ENCODE measurements at places on chromosomes 2 and 18.
A peak's percentile ranks its signal among the peaks of the same experiment; 100 is the strongest.

DNA sequence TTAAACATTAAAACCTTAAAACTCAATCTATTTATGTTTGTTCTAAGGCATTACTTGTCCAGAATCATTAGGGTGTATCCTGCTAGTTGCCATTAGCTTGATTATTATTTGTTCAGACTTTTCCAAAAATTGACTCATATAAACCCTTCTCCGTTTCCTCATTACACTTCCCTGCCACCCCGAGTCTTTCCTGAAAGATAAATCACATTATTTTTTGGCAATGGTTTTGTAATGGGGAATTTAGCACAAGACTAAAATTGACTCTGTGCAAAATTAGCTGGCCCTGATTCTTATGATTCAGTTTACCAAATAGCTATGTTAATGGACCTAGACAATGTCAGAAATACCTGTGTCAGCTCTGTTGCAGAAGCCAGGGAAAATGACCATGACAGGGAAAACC lies 112.2 kb upstream of the NT5C1B start:
- no peak for DNase-seq

GRCh38 chr2:142694282-142694681 lies 183.2 kb upstream of the KYNU start:
- DNase-seq, result no peak

GRCh38 chr18:29034113-29034856 lies 857.4 kb upstream of the CDH2 start:
- DNase-seq, result no peak

- DNase-seq, result no peak
Observed at GRCh38 chr2:223090540-223091235, 38.7 kb downstream of the KCNE4 start.

GRCh38 chr2:174342686-174343342 lies 8.1 kb downstream of the SP9 start:
- peak; percentile 53 for DNase-seq

GRCh38 chr2:121804997-121805765 lies 49.7 kb downstream of the TSN start:
- DNase-seq, result no peak

DNA sequence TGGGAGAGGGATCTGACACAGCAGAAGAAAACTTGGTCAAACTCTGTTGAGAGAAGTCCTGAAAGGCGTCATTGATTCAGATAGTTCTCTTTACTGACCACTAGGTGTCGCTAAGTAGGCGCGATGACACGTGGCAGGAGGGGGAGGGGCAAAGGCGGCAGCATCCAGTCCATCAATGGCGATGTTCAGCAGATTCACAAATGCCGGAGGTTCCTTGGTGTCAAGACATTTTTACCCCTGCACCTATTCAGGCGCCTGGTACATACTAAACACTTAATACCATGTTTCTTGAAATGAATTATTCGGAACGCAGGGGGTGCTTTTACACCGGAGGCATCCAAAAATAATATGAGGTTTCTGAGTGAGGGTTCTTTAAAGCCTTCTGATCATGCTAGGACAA lies 3.0 kb upstream of the PLEK start:
- DNase-seq, result peak; percentile 48

GRCh38 chr2:178193823-178194599 lies at the start of gene OSBPL6:
Gene OSBPL6 (plus strand): TSS chr2:178194512. CDS start chr2:178306185, 111,673 bp downstream.
- DNase-seq, result peak; percentile 82

GRCh38 chr2:86623043-86623493 lies 597 bp downstream of the RNF103 start:
- peak; percentile 36 for DNase-seq

GRCh38 chr2:75580156-75580555 lies 19.4 kb upstream of the EVA1A start:
- DNase-seq, result no peak

GRCh38 chr18:56873441-56874140 lies 222.4 kb downstream of the WDR7 start:
- DNase-seq, result no peak

DNA sequence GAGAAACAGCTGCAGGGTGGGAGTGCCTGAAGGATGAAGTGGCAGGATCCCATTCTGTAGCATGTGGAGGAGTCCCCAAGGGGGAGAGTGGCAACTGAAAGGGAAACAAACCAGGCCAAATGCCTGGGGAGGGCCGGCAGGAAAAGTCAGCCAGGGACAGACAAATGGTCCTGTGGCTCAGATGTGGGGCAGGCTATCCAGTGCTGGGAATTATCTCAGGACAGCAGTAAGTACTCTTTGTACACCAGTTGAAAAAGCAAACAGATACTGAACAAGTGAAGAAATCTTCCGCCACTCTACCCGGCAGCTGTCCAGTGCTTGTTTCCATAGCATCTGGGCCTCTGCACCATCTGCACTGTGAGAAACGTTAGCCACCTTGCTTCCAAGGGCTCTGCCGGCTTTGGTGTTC lies 408.9 kb downstream of the LRATD1 start:
- DNase-seq, result no peak

DNA sequence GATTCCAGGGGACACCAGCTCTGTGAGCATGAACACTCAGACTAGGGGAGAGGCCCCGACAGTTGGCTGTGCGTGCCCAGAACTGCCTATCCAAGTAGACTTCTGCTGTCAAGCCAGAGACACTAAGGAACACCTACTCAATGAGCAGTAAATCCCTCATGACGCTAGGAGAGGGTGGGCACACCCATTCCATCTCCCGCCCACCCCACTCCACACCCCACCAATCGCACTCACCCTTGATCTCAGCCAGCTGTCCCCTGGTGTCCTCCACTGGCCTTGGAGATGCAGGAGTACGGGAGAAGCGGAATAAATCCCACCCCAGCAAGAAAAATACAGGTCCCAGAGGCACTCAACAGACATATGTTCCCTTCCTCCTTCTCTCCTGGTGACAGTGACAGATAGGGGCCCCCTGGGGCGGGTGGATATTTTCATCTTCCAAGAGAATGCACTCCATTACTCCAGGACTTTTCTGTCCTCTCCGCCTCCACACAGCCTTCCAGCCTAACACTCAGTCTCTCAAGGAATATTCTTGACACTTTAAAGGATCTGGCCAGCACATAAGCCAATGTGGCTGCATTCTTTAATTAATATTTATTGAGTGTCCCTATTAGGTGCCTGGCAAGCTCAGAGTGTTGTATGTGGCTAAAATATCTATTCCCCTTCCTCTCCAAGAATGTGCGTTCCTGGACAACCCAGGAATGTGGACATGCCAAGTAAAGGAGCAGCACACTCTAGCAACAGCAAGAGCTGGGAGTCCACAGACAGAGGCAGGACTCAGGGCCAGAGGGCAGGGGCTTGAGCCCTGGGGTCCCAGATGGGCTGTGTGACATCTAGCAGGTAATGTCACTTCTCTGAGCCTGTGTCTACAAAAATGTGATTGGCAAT lies 13.1 kb upstream of the SMAD7 start:
- DNase-seq, result no peak

- DNase-seq, result no peak
Observed at GRCh38 chr18:11885278-11885947, 22.7 kb downstream of the MPPE1 start.

- no peak for DNase-seq
Observed at GRCh38 chr2:136208682-136209420, 90.9 kb upstream of the CXCR4 start.

DNA sequence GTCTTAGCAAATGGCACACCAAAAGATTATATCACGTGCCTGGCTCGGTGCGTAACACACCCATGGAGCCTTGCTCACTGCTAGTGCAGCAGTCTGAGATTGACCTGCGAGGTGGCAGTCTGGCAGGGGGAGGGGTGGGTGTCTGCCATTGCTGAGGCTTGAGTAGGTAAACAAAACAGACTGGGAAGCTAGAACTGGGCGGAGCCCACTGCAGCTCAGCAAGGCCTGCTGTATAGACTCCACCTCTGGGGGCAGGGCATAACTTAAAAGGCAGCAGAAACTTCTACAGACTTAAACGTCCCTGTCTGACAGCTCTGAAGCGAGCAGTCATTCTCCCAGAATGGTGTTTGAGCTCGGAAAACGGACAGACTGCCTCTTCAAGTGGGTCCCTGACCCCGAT lies 55.9 kb upstream of the FSHR start:
- DNase-seq, result no peak

GRCh38 chr2:27320958-27321543 lies 1.8 kb downstream of the MPV17 start:
- no peak for DNase-seq

DNA sequence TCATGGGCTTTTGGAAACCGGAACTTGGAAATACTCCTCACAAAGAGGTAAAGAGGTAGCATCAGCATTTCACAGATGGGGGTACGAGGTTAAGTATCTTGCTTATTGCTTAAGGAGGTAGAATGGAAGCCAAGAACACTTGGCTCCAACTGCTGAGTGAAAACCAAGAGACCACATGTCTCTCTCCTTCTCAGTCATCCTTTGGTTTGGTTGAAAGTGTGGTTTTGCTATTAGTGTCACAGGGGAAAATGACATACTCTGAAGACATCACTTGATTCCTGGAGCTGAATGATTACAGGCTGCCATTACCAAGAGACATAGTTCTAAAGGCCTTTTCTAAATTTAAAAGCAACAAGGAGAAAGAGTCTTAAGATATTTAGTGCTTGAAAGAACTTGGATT lies 41.5 kb downstream of the ANTXR1 start:
- no peak for DNase-seq

- DNase-seq, result no peak
Observed at GRCh38 chr18:46601141-46601805, 55.7 kb downstream of the LOXHD1 start.

- DNase-seq, result no peak
Observed at GRCh38 chr18:77206676-77207374, 42.8 kb upstream of the GALR1 start.

- DNase-seq, result no peak
Observed at GRCh38 chr18:50751490-50751889, 68.3 kb downstream of the MRO start.

GRCh38 chr2:189192766-189193165 lies 13.2 kb upstream of the COL5A2 start:
- DNase-seq, result no peak

DNA sequence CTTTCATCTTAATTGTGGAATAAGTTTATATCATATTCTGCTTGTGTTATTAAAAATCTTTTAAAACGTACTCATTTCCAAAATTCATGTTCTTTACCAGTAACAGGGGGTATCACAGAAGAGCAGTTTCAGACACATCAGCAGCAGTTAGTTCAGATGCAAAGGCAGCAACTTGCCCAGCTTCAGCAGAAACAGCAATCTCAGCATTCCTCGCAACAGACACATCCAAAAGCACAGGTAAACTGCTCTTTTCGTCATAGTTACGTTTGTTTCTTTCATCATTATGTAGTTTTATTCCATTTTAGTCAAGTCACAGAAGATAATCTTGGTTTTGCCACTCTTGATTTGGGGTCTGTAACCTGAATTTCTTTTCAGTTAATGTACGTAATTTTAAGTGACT lies 93.5 kb upstream of the KIF5C start:
- no peak for DNase-seq

DNA sequence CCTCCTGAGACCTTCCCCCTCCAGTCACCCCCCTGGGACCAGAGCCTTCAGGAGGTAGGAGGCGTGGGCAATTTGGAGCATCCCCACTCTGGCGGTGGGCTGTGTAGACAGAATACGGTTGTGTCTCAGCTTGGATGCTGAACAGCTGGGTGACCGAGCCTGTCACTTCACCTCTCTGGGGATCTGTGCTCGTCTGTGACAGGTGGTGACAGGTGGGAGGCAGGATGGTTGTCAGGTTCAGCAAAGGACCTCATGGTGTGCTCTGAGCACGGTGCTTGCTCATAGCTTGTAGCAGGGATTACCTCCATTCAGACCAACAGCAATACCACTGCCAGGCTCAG lies 186.5 kb upstream of the HS6ST1 start:
- DNase-seq, result no peak

- DNase-seq, result no peak
Observed at GRCh38 chr2:217459680-217460405, 543.0 kb downstream of the TNS1 start.

GRCh38 chr2:71385012-71385411 lies 53.4 kb downstream of the ZNF638 start:
- DNase-seq, result no peak

- no peak for DNase-seq
Observed at GRCh38 chr18:58041633-58042032, 2.4 kb upstream of the NEDD4L start.

DNA sequence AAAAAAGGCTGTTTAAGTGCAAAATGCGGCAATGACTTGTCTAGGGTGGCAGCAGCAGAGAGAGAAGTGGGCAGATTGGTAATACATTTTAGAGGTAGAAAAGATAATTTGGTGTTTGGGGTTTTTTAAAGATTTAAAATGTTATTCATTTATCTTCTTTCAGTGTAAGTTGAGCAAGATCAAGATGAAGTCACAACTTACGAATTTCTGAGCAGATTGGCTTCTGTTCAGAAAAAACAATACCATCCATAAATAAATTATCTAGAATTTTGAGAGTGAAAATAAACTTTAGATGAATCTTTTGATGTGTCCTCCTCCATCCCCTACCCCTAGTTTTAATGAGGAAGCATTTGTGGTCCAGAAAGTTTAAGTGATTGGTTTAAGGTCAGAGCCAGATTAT lies 47.9 kb upstream of the FAM171B start:
- no peak for DNase-seq

DNA sequence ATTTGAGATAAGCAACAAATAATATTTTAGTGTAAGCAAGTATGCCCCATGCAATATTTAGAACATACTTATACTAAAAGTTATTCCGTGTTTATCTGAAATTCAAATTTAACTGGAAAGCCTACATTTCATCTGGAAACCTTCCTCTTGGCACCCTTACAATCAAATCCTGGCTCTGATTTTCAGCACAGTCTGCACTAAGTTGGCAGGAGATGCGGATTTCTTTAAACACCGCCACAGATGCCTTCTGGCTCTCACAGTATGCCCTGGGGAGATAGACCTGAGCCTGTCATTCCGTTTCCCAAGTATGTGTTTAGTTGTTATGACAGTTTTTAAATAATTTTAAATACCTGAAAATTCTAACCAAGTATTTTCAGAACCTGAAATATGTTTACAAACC lies 7.3 kb upstream of the MLPH start:
- DNase-seq, result no peak

- DNase-seq, result peak; percentile 76
Observed at GRCh38 chr2:7205151-7205830, 288.1 kb downstream of the RNF144A start.

- peak; percentile 76 for DNase-seq
Observed at GRCh38 chr2:175599966-175600831, 401.9 kb downstream of the LNPK start.

GRCh38 chr2:229454934-229455631 lies 184.0 kb upstream of the PID1 start:
- DNase-seq, result no peak

DNA sequence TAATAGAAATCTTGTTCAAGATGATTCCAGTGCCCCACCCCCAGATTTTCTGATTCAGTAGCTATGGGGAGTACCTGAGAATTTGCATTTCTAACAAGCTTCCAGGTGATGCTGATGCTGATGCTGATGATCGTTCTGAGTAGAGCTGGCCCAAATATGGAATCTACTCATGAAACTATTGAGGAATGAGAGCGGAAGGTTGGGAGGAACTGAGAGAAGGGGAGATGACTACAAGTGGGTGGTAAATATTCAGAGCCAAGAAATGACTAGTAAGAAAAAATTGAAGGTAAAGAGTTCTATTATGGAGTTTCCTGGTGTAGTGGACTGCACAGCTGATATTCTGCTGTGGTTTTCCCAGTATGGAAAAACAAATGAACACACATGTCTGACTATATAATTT lies 235.4 kb upstream of the FN1 start:
- no peak for DNase-seq

GRCh38 chr2:146125551-146125950 lies 1605.6 kb upstream of the ZEB2 start:
- DNase-seq, result no peak

Measured in NCI-H2081 (cell line).